ENCODE measurements at places on chromosomes 6 and 20.

DNA sequence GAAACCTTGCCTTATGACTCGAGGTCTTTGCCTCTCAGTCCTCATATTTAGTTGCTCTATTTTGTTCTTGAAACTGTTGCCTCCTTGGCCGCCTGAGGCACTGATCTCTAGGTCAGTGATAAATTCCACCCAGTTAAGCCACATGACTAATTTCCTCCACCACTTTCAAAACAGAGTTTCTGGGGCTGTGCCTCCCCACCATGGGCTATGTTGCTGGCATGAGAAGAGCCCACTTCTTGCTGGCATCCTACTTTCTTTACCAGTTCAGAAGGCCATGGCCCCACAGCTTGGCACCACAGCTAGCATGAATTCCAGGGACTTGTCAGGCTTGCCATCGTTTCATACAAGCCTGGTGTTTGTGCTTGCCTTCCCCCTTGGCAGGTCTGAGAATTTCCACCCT, 361.4 kb upstream of the JAG1 start:
- DNase-seq, result peak; percentile 6

- DNase-seq, result no peak
Observed at GRCh38 chr6:105593805-105594671, 191.2 kb upstream of the PREP start.

GRCh38 chr6:75631859-75632635, 30.4 kb downstream of the SENP6 start:
- peak; percentile 30 for DNase-seq

DNA sequence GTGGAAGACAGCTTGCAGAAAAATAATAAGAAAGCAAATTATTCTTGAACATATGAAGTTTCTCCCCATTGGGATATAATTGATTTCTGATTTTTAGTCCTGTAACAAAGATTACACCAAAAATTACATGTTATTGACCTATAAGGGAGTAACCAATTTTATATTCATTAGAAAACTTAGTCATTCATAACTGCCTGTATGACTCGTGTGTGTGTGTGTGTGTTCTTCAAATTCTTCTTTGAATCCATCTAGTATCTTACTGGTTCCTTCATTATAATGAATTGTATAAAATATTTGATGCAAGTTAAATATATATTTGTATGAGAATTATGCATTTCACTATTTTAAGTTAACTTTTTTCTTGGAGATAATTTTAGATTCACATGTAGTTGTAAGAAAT, 310.4 kb downstream of the HAO1 start:
- DNase-seq, result peak; percentile 12

DNA sequence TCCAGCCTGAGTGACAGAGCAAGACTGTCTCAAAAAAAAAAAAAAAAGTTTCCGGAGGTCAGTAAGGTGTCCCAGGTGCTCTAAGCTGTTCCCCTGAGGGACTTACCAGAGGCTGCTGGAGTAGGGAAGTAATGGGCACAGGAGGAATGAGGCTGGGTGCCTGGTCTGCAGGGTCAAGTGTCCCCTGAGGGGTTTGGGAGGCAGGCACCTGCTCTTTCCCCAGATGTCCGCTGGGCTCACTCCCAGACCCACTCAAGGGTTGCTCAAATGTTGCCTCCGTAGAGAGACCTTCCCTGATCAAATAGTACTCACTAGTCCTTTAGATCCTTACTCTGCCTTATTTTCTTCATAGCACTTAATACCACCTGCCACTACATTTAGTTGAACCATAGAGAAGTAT, 5.4 kb upstream of the MAPK13 start:
- no peak for DNase-seq

- peak; percentile 98 for DNase-seq
Observed at GRCh38 chr20:36773597-36774390, at the start of gene DSN1. DSN1 (minus strand) TSS chr20:36773763; CDS start chr20:36771458, 2,305 bp downstream.

- DNase-seq, result no peak
Observed at GRCh38 chr6:92822222-92822621, 597.1 kb downstream of the EPHA7 start.

DNA sequence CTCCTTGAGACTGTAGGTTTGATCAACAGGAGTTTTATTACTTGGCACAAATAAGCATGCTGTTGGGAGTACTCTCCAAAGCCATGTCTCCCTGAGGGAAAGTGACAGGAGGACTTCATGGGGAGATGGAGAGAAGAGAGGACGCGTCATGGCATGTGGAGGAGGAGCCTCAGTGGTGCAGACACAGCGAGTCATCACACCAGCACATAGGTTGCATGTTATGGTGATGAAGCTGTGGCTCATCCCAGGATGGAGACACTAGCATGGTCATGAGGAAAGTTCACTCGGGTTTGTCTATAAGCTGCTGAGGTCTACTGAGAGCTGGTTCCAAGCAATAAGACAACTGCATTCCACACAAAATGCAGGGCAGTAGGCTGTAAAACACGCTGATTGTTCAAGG, 13.2 kb upstream of the SSTR4 start:
- DNase-seq, result peak; percentile 51

DNA sequence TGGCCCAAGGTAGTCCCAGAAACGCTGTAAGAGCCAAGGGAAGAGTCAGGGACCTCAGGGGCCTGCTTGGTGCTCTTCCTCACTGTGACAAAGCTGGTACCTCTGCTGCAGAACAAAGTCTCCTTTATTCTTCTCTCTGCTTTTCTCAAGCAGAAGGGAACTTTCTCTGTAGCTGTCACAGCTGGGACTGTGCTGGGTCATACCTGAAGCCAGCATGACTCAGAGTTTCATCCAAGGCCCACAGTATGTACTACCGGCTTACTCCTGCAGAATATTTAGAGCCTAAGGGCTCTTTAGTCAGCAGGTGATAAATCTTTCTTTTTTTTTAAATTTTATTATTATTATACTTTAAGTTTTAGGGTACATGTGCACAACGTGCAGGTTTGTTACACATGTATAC, 183.2 kb downstream of the TINAG start:
- DNase-seq, result no peak

DNA sequence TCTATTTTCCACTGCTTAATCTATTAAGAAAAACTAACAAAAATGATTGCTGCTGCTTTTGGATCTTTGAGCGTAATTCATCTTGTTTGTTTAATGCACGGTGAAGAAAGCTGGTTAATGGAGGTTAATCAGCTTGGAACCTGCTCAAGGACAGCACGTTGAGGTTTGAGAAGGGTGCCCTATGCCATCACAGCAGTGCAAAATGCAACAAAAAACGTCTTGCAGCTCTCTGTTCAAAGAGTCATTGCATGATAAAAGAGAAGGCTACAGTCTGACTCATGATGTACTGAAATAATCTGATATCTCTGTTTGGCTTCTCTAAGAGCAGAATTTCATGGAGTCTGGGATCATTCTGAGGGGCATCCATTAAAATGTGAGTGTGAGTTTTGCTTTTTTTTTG, 80.6 kb upstream of the PREP start:
- peak; percentile 14 for DNase-seq

DNA sequence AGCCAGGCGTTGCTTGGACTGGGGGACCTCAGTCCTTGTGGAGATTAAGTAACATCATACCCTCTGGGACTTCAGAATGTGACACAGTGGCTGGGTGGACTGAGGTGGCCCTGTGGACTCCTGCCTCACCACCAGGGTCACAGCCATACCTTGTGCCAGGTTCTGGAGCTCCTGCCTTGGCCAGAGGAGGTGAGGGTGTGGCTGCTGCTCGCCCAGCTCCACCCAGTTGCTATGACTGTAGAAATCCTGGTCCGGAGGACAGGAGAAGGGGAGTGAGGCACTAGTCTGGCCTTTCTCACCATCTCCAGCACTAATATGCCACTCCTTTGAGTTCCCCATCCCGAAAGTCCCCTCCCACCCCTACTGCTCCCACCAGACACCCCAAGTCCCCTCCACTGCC, 1.9 kb downstream of the VWA7 start:
- no peak for DNase-seq

- DNase-seq, result no peak
Observed at GRCh38 chr6:161094955-161095354, 103.4 kb downstream of the MAP3K4 start.

- DNase-seq, result no peak
Observed at GRCh38 chr6:138814179-138814834, 18.4 kb downstream of the ECT2L start.

DNA sequence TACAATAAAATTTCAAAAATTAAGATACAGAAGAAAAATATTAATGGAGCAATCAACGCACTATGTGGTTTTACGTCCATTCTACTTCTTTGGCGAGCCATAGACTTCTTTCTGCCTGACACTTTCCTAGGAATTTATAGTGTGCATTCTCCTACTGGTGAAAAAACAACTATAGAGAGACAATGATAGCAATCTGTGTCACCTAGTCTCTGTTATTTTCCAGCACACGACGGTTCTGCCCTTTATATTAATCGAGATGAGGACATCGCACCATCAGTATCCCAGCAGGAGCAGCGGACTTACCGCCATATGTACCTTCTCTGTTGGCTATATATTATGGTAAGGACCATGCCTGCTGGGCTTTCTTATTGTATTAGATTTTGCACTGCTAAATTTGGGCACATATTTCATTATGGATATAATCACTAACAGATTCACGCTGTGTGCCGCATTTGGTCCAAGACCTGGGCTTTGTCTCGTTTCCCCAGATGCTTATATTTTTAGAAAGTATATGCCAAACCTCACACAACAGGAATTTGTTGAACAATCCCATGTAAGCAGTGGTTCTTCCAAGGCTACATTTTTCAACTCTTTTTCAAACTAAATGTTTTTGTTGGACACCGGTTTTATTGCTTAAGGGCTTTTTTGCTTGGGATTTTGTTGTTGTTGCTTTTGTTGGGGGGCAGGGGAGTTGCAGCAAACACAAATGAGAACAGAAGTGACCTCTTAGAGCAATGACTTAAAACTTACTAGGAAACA, 166.4 kb downstream of the ADAT2 start:
- DNase-seq, result peak; percentile 73

- DNase-seq, result no peak
Observed at GRCh38 chr6:14699803-14700601, 545.9 kb upstream of the JARID2 start.

- DNase-seq, result no peak
Observed at GRCh38 chr6:570825-571224, 86.1 kb downstream of the HUS1B start.

- no peak for DNase-seq
Observed at GRCh38 chr6:159062976-159063375, 18.2 kb upstream of the TAGAP start.

GRCh38 chr6:112224088-112224487, 30.3 kb downstream of the LAMA4 start:
- no peak for DNase-seq

DNA sequence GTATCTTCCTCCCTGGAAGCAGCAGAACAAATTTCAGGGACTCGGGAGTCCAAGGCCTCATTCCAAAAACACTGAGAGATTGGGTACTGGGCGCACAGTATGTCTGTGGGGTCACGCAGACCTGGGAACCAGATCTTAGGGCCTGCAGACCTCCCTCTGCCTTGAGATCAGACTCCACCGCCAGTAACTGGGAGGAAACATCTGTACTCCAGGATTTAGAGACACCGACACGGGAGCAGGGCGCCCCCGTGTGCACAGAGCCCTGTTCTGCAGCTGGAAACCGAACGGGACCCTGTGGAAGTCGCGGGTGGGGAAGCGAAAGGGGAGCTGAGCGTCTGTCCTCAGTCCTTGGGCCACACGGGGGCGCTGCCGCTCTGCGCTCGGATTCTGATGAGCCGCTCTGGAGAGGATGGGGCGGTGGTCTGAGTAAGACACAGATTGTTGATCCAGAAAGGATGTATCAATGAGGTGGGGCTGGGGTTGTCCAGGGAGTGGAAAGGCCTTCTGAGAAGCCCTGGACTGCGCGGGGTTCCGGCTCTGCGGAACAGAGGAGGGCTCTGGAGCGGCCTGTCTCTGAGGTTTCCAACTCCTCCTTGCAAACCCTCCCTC, 35.7 kb upstream of the HLA-E start:
- peak; percentile 85 for DNase-seq

DNA sequence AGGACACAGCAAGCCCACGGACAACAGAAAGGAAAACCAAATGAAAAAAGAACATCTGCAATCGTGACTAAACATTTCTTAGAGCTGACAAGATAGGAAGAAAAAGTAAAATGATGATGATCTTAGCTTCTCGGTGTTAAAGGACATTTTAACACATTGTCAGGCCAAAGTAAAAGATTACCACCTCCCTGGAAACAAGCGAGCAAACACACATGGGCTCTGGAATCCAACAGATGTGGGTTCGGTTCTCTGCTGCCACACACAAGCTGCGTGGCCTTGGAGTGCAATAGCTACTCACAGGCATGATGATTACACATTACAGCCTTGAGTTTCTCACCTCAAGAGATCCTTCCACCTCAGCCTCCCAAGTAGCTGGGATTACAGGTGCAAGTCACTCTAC, 7.5 kb upstream of the AAR2 start:
- no peak for DNase-seq

- no peak for DNase-seq
Observed at GRCh38 chr6:31779908-31780307, 2.8 kb upstream of the VWA7 start.

DNA sequence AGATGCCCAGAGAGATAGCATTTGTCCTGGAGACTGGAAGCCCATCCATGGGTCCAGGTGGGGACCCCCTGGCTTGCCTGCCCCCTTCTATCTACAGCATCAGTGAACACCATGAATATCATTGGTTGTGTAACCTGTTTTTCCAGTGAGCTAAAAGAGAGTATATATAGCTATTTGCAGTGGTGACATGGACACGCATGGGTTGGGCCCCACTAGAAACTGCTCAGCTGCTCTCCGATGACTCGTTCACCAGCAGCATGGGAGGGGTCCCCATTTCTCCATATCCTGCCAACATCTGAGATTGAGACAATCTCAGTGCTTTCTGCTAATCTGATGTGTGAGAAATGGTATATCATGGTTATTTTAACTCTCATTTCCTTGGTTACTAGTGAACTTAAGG, 4.0 kb upstream of the ZC3H12D start:
- DNase-seq, result no peak

DNA sequence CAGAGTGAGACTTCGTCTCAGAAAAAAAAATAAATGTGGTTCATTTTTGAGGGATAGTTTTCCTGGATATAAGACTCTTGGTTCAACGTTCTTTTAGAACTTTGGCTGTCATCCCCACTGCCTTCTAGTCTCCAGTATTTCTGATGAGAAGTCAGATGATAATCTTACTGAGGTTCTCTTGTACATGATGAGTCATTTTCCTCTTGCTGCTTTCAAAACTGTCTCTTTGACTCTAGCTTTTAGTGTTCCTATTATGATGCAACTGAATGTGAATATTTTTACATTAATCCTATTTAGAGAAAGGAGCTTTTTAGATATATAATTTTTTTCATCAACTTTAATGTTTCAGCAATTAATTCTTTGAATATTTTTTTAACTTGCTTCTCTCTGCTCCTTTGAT, 46.0 kb upstream of the OR14J1 start:
- DNase-seq, result no peak

GRCh38 chr6:34196833-34197195, 39.9 kb upstream of the HMGA1 start:
- no peak for DNase-seq

DNA sequence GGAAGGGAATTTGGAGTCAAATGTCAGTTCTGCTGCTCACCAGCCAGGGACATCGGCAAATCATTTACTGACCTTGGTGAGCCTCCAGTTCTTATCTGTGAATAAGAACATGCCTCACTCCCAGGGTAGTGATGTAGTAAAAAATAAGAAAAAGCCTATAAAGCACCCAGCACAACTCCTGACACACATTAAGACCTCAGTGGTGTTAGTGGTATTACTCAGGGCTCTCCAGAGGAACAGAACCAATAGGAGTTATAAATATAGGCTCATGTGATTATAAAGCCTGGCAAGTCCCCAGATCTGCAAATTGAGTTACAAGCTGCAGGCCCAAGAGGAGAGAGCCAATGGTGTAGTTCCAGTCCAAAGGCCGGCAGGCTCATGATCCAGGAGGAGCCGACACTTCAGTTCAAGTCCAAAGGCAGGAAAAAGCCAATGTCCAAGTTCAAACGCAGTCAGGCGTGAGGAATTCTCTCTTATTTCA, 71.3 kb upstream of the EYA2 start:
- DNase-seq, result no peak

- DNase-seq, result no peak
Observed at GRCh38 chr6:166361077-166361429, 18.7 kb upstream of the SFT2D1 start.

All from fibroblast of skin of scalp (primary cell).